ENCODE measurements at places on chromosomes 11 and 22.
A peak's percentile ranks its signal among the peaks of the same experiment; 100 is the strongest.

DNA sequence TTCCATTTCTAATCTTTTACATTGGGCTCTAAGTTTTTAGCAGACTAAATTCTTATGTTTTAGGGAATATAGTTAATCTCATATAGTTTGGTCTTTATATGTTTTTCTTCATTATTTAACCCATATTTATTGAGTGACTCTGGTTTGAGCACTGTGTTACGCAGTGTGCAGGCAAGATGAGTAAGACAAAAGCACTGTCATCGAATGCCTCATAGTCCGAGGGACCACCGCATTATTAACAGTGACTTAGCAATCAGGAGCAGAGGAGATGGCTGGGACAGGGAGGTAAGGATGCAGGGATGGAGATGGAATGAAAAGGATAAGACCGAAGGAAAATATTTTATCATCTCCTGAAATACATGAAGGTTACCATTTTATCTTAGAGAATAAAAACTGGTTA, 65.2 kb upstream of the CTSC start:
- DNase-seq = no peak

GRCh38 chr11:66478729-66479393, 1.4 kb upstream of the DPP3 start:
- no peak for DNase-seq

DNA sequence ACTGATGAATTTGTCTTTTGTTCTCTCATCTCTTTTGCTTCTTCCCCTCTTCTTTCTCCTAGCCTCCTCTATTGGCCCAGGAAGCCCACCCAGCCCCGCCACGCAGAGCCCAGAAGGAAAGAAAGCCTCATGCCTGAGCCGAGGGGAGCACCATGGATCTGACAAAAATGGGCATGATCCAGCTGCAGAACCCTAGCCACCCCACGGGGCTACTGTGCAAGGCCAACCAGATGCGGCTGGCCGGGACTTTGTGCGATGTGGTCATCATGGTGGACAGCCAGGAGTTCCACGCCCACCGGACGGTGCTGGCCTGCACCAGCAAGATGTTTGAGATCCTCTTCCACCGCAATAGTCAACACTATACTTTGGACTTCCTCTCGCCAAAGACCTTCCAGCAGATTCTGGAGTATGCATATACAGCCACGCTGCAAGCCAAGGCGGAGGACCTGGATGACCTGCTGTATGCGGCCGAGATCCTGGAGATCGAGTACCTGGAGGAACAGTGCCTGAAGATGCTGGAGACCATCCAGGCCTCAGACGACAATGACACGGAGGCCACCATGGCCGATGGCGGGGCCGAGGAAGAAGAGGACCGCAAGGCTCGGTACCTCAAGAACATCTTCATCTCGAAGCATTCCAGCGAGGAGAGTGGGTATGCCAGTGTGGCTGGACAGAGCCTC, 3.8 kb downstream of the ZBTB16 start:
- DNase-seq = no peak

DNA sequence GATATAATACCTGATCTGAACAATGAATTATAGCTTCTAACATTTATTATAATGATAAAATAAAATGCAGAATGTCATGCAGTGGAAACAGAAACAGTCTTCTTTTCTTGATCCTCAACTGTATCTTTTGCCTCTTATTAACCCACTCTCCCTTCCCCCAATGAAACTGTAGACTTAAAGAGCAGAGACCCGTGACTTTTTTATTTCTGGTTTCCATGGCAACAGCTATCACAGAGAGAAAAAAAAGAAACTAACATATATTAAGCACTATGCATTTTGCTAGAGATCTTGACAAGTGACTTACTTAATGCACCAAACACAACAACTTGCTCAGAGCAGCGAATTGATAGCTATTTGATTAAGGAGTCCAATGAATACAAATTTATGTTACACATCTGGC, 69.3 kb downstream of the RAB38 start:
- DNase-seq = no peak

GRCh38 chr22:21098099-21098671, 52.4 kb downstream of the LRRC74B start:
- DNase-seq = no peak

GRCh38 chr22:41410311-41410751, 28.6 kb downstream of the TEF start:
- no peak for DNase-seq

DNA sequence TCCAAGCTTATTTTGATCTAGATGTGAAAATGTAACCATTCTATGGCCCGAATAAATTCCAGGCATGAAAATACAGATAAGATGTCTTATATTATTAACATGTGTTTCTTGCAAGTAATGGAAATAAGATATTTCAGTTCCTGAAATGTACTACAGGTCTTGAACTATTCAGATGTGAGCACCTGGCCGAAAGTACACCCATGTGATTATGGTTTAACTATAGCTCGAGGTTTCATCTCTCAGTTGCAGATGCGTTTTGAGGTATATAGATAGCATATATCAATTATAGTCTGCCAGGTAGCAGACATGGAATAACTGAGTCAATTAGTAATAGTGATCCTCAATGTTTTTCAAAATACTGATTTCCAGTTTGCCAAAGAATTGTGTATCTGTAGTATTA, 68.3 kb downstream of the DDIAS start:
- DNase-seq = no peak

DNA sequence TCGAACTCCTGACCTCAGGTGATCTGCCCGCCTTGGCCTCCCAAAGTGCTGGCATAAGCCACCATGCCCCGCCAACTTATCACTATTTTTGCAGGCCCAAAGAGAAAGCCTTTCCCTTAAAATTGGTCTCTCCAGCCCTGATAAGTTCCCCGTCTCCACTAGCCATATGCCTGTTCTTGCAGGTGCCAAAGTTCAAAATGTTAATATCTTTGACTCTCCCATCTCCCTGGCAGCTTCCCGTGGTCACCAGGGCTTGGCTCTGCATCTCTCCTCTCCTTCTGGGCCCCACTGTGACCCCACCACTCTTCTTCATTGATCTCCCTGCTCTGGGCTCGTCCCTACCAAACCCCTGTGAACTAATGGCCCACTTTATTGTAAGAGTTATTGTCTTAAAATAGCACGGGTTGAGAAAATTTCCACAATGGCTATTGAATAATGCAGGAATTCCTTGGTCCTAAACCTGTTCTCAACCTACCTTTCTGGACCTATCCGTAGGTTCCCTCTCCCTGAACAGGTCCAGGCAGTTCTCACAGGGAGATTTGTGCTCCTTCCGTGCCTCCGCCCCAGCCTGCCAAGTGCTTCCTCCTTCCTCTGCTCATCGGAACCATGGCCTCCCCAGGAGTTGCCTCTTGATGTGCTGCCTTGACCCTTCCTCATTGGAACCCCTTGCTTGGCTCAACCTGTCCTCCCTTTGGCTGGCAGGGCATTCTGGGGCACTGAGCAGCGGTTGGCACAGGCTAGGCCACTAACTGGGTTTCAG, 147.5 kb downstream of the DSCAML1 start:
- DNase-seq = no peak

DNA sequence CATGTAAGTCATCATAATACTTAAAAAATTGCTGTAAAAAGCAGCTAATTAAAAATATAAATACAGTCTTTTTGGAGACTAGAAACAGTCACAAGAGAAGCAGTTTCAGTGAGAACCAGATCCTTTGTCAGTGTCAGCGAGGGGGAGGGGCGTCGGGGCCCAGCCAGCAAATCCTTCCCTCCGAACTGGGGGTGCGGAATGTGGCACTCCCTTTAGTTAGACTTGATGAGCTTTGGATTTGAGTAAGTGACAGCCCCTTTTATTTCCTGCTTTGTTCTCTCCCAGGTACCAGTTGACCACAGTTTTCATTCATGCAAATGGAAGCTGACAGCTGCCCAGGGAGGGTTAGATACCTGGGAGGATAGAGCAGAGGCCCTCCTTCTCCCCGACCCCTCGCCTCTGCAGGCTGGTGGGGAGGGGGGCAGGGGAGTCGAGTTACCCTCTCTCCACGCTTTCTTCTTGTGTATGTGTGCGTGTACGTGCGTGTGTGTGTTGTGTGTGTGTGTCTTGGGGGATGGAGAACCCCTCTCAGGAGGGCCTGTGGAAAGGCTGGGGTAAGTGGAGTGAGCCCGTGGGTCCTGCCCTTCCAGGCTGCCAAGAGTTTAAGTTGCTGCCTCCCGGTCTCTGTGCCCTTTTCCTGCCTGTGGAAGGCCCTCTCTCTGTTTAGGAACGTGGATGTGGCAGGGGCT, 38.3 kb downstream of the PTPRJ start:
- no peak for DNase-seq

- no peak for DNase-seq
Observed at GRCh38 chr11:79544361-79544760, 103.5 kb upstream of the TENM4 start.

DNA sequence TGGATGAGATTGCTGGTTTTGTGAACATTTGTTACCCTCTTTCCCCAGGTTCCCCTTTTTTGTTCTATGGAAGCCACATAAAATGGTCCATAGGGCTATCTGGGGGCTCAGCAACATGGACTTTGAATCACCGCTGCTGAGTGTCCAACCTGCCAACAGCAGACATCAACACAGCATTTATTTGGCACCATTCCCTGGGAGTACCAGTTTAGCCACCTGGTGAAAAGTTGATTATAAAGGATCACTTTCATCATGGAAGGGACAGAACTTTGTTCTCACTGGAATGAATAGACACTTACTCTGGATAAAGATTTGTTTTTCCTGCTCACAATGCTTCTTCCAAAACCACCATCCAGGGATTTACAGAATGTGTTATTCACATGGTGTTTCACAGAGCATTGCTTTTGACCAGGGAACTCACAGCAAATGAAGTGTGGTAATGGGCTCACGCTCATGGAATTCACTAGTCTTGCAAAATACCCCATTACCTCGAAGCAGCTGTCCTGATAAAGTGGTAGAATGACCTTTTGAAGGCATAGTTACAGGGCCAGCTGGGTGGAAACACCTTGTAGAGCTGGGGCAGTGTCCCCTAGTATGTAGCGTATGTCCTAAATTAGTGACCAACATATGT, 43.9 kb downstream of the ADM start:
- DNase-seq = no peak

- DNase-seq = peak; percentile 97
Observed at GRCh38 chr11:61949169-61950034, 749 bp upstream of the BEST1 start.

GRCh38 chr11:35523331-35523768, 2.1 kb downstream of the PAMR1 start:
- DNase-seq = peak; percentile 21

DNA sequence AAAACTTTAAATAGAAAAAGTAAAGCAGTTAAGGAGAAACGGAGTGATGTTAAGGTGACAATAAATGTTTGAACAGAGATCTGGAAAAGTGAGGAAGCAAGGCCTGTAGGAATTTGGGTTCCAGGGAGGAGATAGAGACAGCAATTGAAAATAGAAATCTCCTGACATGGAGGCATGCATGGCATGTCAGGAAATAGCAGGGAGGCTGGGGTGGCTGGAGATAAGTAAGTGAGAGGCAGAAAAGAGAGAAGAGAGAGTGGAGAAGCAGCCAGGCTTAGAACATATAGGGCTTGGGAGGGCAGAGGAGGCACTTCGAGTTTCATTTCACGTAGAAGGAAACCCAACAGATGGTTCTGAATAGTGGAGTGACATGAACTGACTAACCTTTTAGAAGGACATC, 185.5 kb downstream of the LRRC4C start:
- DNase-seq = no peak

- DNase-seq = no peak
Observed at GRCh38 chr11:43268786-43269185, 43.0 kb upstream of the API5 start.

- DNase-seq = no peak
Observed at GRCh38 chr11:92306966-92307510, 82.4 kb downstream of the FAT3 start.

Measured in AG09309 (cell line).